Stimulated activated CD4-positive, alpha-beta T cell treated with anti-CD3 and anti-CD28 coated beads, Interleukin-1b, Interleukin-23, amount 100 ng/mL, for 48 hours (primary cell): ENCODE measurements at places on chromosomes 5 and 9.

DNA sequence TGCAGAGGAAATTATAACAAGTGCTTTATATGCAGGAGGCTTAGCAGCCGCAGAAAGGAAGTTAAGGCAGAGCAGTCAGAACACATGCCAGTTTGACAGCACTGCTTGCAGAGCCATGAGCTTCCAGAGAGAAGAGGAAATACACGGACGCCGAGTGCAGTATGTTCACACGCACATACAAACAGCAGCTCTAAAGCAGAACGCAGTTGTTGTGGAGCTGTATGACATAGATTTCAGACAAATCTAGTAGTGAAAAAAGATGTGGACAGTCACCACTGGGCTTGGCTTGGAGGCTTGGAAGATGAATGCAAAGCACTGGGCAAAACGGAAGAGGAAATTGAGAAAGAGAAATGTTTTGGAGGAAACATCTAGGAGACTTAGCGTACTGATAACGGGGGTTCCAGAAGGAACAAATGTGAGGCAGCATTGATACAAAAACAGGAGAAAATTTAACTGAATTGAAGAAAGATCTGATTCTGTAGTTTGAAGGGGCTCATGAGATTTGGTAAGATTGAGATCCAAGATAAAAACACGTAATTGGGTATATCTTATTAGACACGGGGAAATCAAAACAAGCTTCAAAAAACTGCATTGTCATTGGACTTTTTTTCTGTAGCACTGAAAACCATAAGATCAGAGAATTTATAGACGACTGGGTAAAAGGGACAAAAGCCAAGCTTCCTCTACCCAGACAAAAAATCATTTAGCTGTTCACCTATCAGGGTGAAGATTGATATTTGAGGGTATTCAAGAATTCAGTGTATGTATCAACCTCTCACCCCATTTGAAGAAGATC is 19.6 kb upstream of the ROPN1L start:
- no peak for DNase-seq

DNA sequence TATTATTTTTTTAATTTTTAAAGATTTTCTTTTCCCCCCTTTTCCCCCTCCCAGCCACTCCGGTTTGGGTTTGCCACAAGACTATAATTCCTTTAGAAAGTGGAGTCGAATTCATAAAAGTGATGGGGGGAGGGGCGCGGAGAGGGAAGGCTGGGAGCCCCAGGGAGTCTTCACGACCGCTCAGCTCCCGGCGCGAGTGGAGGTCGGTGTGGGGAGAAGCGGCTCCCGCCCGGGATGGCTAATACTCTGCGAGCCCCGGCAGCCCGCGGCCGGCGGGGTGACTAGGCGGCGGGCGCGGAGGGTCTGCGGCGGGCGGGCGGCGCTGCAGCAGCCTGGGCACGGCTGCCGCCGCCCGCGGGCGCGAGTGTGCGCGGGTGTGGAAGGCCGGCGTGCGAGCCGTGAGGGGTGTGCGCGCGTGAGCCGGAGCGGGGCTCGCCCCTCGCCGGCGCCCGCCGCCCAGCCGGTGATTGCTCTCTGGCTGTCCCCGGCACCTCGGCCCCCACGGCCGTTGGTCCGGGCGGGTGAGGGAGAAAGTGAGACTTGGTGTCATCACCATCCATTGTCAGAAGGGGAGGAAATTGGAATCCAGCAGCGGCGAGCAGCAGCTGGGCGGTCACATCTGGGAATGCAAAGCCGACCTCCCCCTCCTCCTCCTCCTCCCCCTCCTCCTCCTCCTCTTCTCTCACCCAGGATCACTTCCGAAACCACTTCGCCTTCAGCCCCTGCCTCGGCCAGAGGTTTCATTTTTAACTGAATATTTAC is at the start of gene PARP8:
TSS of gene PARP8 (plus strand) at position 377 of the 762 bp plus-strand sequence. CDS start 459 bp downstream, outside the sequence.
- peak; percentile 25 for DNase-seq

- no peak for DNase-seq
Measured at GRCh38 chr9:89969881-89970639, 365.2 kb downstream of the GADD45G start.

GRCh38 chr9:128631636-128632035 is 25.0 kb downstream of the DYNC2I2 start:
- DNase-seq = no peak

GRCh38 chr5:74130155-74130897 is 504.3 kb downstream of the ARHGEF28 start:
- DNase-seq = no peak

GRCh38 chr5:79086116-79086515 is 16.5 kb downstream of the BHMT2 start:
- DNase-seq = no peak

GRCh38 chr9:70641031-70641430 is 226.6 kb upstream of the KLF9 start:
- DNase-seq = no peak

DNA sequence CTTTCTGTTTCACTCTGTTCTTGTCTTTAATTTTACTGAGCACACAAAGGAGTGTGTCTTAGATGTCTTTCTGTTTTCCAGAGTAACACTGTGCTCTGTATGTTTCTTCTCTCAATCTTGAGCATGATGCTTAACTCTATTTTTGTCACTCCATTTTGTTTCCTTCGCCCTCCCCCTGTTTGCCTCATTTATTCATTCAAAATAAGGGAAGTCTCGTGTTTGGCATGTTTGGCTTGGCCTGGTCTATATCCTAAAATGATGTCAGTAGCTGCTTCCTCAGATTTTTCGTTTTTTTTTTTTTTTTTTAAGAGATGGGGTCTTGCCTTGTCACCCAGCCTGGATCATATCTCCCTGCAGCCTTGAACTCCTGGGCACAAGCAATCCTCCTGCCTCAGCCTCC is 22.0 kb downstream of the ZNF618 start:
- no peak for DNase-seq

DNA sequence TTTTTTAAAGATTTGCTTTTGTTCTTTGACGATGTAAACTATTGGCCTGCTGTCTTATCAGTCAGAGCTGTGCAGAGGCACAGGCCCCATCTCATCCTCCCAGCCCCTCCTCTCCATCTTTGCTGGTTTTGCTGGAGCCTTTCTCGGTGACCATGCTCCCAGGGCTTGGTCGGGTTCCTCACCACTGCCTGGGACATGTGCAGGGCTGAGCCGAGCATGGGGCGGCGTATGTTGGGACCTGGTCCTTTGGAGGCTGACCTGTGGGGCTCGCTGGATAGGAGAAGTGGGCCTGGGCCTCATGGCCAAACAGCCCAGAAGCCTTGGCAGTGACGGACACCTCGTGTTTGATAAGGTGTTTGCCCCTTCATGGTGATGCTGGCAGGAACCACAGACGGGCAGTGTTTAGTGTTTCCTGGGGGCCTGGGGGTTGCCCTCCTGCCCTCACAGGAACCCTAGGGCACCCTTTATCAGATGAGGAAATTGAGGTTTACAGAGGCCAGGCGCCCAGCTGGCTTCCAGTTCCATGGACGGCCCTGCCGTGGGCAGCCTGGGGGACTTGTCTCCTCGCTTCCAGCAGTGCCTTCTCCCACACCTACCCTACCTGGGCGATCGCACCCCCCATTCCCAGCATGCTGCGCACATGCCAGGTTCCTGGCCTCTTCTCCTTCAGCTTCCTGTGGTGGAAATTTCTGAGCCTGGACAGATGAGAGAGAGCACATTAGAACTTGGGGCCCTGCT is 27.6 kb downstream of the TRAF2 start:
- DNase-seq = no peak

- DNase-seq = no peak
Measured at GRCh38 chr9:35519692-35520363, 29.9 kb downstream of the RUSC2 start.

- DNase-seq = no peak
Measured at GRCh38 chr5:54580997-54581811, 63.6 kb downstream of the SNX18 start.

- DNase-seq = no peak
Measured at GRCh38 chr5:14161825-14162556, 18.8 kb downstream of the TRIO start.

- no peak for DNase-seq
Measured at GRCh38 chr9:104856413-104856941, 71.5 kb downstream of the ABCA1 start.

DNA sequence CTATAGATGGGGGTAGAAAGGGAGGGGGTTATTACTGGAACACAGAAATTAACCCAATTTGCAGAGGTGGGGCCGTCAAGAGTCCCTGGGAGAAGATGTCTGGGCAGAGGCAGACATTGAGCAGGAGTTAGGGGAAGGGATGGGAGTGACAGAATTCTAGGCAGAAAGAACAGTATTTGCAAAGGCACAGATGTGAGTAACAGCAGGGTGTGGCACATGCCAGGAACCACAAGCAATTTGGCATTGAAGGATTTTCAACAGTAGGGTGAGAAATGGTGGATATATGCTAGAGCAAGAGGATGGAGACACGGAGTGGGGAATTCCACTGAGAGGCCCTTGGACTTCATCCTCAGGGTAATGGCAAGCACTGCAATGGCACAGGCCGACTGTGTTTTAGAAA is 71.6 kb upstream of the FRRS1L start:
- DNase-seq = no peak

GRCh38 chr9:36764364-36765076 is 191.8 kb downstream of the MELK start:
- no peak for DNase-seq

DNA sequence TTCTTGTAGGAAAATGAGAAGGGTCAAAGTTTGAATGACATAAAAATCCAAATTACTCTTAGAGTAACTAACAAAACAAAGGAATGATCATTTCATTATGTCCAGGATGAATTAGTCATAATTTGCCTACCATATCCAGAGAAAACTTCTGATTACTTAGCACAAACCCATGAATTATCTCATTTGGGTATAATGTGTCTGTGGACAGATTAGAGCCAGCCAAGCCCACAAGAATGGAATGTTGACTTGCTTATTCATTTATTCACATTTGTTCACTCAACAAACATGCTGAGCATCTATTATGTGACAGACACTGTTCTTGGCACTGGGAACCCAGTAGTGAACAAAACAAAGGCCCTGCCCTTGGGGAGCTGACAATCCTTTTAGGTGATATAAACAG is 87.4 kb downstream of the APBA1 start:
- DNase-seq = no peak

DNA sequence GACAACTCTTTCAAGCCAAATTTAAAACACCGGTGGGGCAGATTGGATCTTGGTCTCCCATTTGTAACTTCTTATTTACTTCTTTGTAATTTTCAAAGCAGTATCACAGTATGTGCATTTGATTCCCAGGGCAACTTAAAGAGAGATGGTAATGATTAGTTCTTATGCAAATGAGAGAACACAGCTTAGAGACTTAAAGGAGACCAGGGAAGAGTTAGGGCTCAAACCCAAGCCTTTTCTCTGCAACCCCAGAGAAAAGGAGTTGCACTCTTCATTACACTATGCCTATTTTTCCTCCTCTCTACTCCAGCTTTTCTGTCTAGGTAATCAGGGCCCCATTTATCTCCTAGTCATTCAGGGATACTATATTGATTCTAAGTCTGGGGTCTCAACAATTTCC is 237.8 kb upstream of the NMUR2 start:
- no peak for DNase-seq

DNA sequence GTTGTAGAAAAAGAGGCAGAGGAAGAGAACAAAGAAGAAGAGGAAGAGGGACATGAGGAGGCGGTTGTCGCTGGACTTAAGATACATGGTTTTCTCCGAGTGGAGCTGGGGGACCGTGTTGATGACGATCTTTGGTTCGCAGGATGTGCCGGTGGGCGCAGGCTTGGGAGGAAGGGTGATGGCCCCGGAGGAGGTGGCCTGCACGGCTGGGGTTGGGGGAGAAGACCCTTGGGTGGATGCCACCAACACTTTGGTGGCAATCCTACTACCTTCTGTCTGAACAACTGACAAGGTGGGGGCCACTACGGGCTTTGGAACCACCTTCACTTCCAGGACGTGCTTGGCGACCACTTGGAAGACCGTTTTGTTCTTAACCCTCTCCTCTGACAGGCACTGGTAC is 60.7 kb downstream of the SECISBP2 start:
- DNase-seq = no peak

- no peak for DNase-seq
Measured at GRCh38 chr9:137382444-137383080, 40.4 kb downstream of the EXD3 start.

- no peak for DNase-seq
Measured at GRCh38 chr5:76601470-76601869, 21.7 kb downstream of the F2RL2 start.

DNA sequence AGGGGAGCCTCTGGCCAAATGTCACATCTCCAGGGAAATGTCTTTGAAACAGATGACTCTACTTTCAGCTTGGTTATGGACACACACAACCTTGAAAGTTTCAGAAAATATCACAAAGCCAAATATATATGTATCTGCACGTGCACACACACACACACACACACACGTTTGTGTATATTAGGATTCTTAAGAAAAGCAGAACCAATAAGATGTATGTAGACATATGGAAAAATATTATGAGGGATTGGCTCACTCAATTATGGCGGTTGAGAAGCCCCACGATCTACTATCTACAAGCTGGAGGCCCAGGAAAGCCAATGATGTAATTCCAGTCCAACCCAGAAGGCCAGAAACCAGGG is 194.9 kb downstream of the PALM2AKAP2 start:
- DNase-seq = no peak

DNA sequence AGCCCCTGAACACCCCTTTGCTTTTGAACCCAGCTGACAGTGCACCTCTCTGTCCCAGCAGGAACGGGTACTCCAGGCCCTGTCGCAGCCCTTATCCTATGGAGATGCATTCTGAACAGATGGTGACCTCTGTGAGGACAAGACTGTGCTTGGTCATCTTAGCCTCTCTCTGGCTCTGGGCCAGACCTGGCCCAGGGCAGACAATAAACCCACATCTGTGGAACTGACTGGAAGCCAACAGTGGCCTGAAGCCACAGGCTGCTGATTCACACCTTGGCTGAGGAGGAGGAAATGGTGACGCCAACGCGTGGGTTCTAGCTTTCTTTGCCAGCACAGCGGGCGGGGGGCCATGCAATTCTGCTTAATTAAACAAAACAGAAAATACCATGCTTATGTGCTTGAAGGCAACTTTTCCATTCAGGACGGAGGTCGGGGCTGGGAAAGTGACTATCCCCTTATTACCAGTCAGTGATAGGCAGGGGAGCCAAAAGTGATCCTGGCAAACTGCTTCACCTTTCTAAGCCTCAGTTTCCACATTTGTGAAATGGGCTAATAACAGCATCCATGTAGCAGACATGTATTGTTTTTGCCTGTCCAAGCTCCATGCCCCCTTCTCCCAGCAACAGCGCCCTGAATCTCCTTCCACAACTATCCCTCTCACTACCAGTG is 10.8 kb downstream of the SH3PXD2B start:
- peak; percentile 73 for DNase-seq

- no peak for DNase-seq
Measured at GRCh38 chr9:12224449-12224848, 468.7 kb upstream of the TYRP1 start.

- peak; percentile 62 for DNase-seq
Measured at GRCh38 chr9:123322273-123323195, 33.5 kb upstream of the CRB2 start.

DNA sequence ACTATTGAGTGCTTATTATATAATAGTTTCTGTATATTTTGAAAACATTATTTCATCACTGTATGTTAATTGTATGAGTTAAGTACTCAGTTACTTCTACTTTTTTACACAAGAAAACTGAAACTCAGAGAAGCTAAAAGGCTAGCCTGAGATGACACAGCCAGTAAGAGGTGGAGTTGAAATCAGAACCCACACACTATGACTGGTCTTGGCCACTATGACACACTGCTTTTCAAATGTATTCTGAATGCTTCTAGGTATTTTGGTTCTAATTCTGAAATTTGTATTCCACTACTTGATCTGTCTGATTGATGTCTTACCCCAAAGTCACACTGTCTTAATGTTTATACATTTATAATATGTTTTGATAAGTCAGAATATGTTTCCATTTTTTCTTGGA is 181.8 kb downstream of the ZDHHC21 start:
- no peak for DNase-seq

- DNase-seq = no peak
Measured at GRCh38 chr5:172439785-172440477, 14.4 kb downstream of the SH3PXD2B start.
